ENCODE measurements at places on chromosomes 7 and 10.

- no peak for DNase-seq
These were observed 1.6 kb downstream of the HTR7 start for GRCh38 chr10:90856261-90856660.

DNA sequence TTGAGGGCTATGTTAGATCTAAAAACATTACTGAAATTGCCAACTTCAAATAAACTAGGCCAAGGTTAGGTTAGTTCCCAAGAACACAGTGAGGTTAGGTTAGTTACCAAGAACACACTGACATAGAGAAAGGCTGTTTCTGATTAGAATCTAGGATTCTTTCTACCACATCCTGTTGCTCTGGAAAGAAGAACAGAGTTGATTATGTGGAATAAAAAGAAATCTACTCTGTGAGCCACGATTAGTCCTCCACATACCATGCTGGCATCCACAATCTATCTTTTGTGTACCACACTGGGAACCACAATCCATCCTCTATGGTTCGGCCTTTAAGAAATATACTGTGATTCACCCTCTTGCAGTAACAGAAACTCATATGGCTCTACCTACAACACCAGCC lies 91.4 kb downstream of the LRRTM3 start:
- DNase-seq, result no peak

GRCh38 chr10:16770670-16771069 lies 46.6 kb downstream of the RSU1 start:
- DNase-seq, result no peak

DNA sequence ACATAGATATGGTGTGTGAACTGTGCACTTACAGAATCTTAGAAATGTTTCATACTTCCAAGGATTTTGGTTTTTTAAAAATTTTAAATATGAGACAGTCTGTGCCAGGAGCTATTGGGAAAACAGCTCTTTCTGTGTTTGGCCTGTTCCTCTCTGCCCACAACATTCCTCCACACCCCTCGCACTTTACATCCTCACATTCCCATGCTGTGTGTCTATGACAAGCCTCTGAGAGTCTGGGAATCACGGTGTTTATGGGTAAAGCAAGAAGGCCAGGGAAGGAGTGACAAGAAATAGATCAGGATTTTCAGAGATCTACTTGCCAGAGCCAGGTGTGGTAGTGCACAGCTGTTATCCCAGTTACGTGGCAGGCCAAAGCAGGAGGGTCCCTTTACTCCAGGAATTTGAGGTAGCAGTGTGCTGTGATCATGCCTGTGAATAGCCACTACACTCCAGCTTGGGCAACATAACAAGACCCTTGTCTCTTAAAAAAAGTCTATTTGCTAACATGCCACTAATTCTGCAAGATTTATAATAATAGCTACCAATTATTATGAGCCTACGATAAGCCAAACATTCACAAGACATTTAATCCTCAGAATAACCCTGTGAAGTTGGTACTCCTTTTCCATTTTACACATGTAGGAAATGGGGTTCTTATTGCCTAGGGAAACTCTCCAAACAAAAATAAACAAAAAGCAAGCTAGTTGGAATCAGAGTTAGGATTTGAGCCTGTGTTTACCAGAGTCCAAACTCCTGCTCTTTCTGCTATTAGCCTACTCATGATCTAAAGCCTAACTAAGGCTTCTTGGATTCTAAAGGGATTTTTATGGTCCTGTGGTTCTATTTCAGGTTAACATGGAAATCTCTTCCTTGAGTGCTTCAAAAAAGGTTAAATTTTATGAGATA lies 168.3 kb upstream of the SP8 start:
- no peak for DNase-seq

GRCh38 chr10:1688531-1688930 lies 48.8 kb downstream of the ADARB2 start:
- DNase-seq, result no peak

DNA sequence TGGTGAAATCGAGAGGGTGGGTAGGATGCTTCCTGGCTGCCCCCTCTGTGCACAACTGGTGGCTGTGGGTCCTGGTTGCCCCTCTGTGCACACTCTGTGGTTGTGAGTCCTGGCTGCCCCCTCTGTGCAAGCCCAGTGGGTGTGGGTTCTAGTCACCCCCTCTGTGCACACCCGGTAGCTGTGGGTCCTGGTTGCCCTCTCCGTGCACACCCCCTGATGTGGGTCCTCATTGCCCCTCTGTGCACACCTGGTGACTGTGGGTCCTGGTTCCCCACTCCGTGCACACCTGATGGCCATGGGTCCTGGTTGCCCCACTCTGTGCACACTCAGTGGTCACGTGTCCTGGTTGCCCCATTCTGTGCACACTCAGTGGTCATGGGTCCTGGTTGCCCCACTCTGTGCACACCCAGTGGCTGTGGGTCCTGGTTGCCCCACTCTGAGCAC lies 20.3 kb upstream of the RET start:
- no peak for DNase-seq

GRCh38 chr10:58184120-58184670 lies 83.5 kb downstream of the IPMK start:
- DNase-seq, result no peak

- no peak for DNase-seq
These were observed 136.3 kb downstream of the KCNMA1 start for GRCh38 chr10:77501152-77501845.

GRCh38 chr7:106111655-106112117 lies 426 bp downstream of the SYPL1 start:
- DNase-seq, result peak; percentile 47

- DNase-seq, result no peak
These were observed 45.1 kb downstream of the BPGM start for GRCh38 chr7:134691546-134692343.

DNA sequence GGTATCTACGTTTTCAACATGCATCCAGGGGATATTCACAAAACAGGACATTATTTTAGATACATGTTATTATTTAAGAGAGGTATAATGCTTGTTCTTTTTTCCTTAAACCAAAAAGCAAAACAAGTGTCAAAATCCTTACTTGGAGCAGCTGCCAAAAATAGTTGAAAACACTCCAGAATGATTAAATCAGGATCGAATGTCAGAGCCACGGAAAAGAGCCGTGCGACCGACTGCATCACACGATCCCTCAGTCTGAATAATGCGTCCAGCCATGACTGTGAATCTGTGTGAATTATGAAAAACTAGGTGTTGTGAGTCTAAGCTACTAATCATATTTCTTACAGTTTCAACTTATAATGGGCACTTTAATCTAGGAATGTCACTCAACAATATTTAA lies 126.0 kb downstream of the PARD3 start:
- DNase-seq, result no peak

- DNase-seq, result no peak
These were observed 30.7 kb upstream of the UBN2 start for GRCh38 chr7:139200382-139200781.

DNA sequence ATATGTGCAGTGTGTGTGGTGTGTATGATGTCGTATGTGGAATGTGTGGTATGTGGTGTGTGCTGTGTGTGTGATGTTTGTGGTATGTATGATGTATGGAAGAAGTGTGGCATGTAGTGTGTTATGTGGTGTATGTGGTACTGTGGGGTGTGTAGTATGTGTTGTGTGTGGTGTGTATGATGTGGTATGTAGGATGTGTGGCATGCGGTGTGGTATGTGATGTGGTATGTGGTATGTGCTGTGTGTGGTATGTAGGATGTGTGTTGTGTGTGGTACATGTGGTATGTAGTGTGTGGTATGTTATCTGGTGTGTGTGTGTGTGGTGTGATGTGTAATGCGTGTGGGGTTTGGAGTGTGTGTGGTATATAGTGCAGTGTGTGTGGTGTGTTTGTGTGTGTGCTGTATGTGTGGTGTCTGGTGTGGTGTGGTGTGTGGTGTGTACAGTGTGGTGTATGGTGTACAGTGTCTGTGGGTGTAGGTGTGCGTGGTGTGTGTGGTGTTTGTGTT lies 129.6 kb downstream of the ATP6V0E2 start:
- DNase-seq, result no peak

- no peak for DNase-seq
These were observed 332.6 kb upstream of the ZNF32 start for GRCh38 chr10:43981232-43981631.

GRCh38 chr7:71264005-71264404 lies 132.1 kb downstream of the GALNT17 start:
- no peak for DNase-seq

GRCh38 chr7:36262309-36263094 lies 109.4 kb downstream of the EEPD1 start:
- DNase-seq, result no peak

DNA sequence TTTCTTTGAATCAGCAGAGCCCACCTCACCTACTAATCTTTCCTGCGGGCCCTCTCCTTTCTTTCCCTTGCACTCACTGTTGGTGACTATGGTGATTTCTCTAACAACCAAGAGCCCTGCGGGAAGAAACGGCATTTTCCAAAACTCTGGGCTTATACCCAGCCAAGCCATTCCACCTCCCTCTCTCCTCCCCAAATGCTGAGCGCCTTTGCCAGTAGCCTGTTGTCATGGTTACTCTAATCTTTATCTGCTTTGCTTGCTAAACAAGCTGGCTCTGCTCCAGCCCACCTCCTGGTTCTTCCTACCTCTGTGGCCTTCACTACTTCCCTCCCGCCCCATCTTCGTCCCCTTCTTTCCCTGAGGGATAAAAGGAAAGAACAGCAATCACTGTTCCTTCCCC lies 86.7 kb downstream of the DGKI start:
- no peak for DNase-seq

DNA sequence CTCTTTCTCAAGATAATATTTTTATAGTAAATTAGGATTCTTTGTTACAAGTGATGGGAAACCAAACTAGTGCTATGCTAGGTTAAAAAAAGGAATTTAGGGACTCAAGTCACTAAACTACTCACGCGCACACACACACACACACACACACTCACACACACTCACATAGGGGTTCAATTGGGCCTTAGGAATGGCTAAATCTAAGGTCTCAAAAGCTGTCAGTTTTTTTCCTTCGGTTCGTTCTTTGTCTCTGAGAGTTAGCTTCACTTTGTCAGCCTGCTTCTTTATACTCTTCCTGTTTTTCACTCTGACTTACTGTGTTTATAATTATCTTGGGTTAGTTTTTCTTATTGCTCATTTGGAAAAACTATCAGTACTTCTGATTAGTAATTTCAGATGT lies 138.9 kb downstream of the ADK start:
- no peak for DNase-seq

- no peak for DNase-seq
These were observed 35.2 kb downstream of the CCAR1 start for GRCh38 chr10:68756246-68756645.

DNA sequence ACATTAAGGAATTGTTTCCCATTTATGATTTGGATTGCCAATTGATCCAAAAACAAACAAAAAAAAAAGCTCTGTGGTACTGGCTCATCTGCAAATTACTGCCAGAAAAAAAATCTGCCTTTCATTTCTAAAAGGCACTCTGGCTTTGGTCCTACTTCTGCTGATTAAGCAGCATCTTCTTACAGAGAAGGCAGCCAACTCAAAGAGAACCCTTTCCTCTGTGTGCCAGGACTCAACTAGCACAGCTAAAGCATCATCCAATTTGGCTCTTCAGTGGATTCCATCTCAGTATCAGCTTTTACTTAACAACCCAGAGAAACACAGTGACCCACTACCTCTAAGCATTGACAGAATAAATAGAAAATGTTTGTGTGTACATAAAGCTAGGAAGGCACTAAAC lies 80.6 kb downstream of the GSAP start:
- DNase-seq, result no peak

- DNase-seq, result no peak
These were observed 1040.0 kb downstream of the SORCS3 start for GRCh38 chr10:105681051-105681450.

DNA sequence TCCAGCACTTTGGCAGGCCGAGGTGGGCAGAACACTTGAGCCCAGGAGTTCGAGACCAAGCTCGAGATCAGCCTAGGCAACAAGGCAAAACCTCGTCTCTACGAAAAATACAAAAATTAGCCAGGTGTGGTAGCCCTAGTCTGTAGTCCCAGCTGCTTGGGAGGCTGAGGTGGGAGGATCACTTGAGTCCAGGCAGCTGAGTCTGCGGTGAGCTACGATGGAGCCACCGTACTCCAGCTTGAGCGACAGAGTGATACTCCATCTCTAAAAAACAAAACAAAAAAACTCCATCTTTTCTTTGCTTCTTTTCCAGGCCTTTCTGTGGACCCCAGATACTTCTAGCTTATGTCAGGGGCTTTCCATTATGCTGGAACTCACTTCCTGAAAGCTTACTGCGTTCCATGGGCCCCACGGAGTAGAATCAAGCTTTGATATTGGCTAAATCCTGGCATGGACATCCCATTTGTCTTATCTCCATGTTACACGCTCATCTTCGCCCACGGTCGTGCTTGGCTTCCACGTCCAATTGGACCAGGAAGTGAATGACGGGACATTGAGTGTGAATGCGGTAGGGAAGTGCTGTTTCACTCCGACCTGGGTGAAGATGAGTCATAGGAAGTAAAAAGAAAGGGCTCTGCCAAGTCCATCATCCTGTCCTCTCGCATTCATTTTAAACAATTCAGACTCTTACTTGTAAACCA lies 45.7 kb downstream of the FAM171A1 start:
- no peak for DNase-seq

DNA sequence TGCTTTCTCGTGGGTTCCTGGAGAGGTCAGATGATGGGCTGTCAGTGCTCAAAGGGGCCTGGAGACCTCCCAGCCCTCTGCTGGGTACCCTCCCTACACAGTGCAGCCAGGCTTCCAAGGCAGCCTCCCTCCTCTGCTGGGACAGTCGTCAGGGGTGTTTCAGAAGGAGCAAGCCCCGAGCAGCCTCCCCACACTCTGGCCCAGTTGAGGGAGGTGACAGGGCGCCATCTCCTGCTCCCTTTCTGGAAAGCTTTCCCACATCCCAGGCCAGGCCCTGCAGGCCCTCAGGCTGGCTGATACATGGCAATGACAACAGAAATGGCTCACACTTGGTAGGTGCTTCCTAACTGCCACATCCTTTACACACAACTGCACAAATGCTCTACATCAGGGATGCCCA lies 32.1 kb downstream of the KCNMA1 start:
- DNase-seq, result no peak

DNA sequence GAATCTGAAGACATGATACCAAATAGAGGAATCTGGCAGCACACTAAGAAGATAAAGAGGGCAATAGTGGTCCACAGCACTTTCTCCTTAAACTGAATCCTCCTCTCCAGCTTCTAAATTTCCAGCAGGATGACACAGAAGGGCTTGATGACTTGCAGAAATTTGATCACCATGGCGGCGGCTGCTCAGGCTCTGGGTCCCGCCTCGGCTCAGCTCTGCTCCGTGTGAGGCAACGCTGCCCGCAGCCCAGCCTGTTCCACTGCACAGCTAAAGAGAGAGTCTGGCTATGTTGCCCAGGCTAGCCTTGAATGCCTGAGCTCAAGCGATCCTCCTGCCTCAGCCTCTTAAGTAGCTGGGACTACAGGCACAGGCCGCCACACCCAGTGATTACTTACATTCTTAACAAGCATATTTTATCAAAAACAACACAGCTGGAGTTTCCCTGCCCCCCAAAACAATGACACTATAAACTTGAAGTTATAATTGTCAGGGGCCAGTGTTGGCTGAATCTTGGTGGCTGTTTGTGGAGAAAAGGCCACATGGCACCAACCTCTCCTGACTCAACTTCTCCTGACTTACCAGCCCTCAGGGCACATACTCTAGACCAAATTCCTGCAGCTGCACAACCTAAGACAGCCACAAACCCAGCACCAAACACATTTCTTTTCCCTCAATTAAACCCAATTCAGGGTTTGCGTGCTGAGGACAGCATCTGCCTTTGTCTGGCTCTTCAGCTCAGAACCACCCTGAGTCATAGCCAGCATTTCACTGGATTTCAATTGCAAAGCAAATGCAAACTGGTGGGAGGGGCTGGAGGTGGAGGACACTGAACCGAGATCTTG lies 11.6 kb upstream of the TNPO3 start:
- DNase-seq, result no peak

- DNase-seq, result no peak
These were observed 4.5 kb upstream of the NPY start for GRCh38 chr7:24279512-24279911.

- no peak for DNase-seq
These were observed 177.1 kb downstream of the DGKI start for GRCh38 chr7:137669706-137670105.

Measured in SHP77 (cell line).